ENCODE measurements at places on chromosomes 4 and X. TPM values are rescaled to one million over a fixed set of nuclear protein-coding genes. Genes with fewer than 3 reads are reported as not detected.
A peak's percentile ranks its signal among the peaks of the same experiment; 100 is the strongest.

DNA sequence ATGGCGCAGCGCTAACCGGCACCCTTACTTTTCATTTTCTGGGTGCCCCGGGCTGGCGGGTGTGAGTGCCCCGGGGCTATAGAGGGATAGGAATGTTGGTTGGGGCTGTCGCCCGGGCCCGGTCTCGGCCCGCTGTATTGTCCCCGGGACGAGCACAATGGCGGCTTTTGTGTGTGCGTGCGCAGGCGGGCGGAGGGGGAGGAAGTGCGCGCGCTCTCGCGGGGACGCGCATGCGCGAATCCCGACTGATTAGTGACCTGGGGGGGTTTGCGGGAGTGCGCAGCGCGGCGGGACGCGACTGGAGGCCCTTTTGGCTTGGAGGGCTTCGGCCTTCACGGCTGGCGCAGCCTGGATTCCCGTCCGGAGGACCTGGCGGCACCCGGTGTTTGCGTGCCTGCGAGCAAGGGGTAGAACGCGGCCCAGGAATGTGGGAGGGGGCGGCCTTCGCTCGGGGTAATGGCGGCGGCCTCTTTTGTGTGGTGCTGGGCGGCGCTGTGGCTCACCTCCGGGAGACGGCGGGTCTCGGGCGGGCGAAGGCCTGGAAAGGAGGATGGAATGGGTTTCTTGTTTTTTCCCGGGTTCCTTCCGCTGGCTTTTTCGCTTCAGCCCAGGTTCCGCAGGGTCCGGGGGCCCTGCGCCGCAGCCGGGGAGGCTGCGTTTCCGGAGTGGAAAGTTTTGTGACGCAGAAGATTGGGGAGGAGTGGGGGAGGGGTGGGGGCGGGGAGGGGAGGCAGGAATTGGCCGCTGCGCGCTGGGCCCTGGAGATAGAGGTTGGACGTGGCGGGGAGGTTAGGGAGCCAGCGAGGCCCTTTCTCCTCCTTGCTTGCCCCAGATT is 618 bp downstream of the DDX3X start:
- peak; percentile 72 for DNase-seq

GRCh38 chr4:2042947-2043395 is 16.2 kb upstream of the NAT8L start:
- DNase-seq, result no peak

- DNase-seq, result no peak
Measured at GRCh38 chr4:183284965-183285364, 35.1 kb downstream of the CLDN22 start.

- DNase-seq, result no peak
Measured at GRCh38 chrX:76971393-76972376, 475.5 kb upstream of the FGF16 start.

GRCh38 chr4:186650401-186651180 is 73.1 kb downstream of the FAT1 start:
- DNase-seq, result no peak

The SUPT20HL1 gene
- total RNA-seq, result not detected

DNA sequence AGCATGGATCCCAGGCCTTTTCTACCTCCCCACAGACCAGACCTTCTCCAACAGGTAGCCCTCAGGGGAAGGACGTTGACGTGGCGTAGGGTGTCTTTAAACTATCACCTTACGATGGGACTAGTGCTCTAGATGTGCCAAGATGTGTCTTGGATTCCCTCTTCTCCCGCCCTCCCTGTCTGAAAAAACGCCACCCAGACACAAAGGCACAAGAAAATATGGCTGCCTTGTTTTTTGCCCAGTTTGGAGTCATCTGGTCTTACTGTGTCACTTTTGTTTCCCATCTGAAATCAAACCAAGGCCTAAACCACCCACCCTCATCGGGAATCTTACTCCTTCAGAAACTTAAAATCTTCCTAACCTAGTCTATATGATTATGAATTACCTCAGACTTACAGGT is 235.4 kb downstream of the OR13H1 start:
- DNase-seq, result no peak

- DNase-seq, result peak; percentile 40
Measured at GRCh38 chr4:2364654-2365053, 53.8 kb downstream of the ZFYVE28 start.

- peak; percentile 12 for DNase-seq
Measured at GRCh38 chrX:14673764-14674163, 144.4 kb downstream of the GLRA2 start.

All from activated B cell treated with CpG ODN at 0.5 μM for 24 hours (primary cell).